ENCODE measurements at places on chromosomes 7 and 10. TPM values are rescaled to one million over a fixed set of nuclear protein-coding genes. Genes with fewer than 3 reads are reported as not detected.

FAM25C gene
- total RNA-seq, result not detected

TFEC gene
- 7.9 TPM for total RNA-seq

ITPRID1 gene
- total RNA-seq, result not detected

GNGT1 gene
- total RNA-seq, result not detected

RASSF4 gene
- 4.6 TPM for total RNA-seq

EN2 gene
- total RNA-seq, result not detected

HABP2 gene
- not detected for total RNA-seq

CHRM2 gene
- total RNA-seq, result not detected

SPDYE6 gene
- not detected for total RNA-seq

PON1 gene
- total RNA-seq, result not detected

EBLN1 gene
- not detected for total RNA-seq

CCL26 gene
- total RNA-seq, result not detected

IFT22 gene
- 26.1 TPM for total RNA-seq

PILRA gene
- 1.3 TPM for total RNA-seq

SVIL gene
- 85.1 TPM for total RNA-seq

SOSTDC1 gene
- not detected for total RNA-seq

All from endothelial cell of umbilical vein (primary cell).